Natural killer cell treated with Interleukin-12 subunit alpha and Interleukin-12 subunit beta and Interleukin-15 and Interleukin-18, amount 100 ng/mL, for 72 hours (primary cell): ENCODE measurements at places on chromosomes 7 and 10.
A peak's percentile ranks its signal among the peaks of the same experiment; 100 is the strongest.

DNA sequence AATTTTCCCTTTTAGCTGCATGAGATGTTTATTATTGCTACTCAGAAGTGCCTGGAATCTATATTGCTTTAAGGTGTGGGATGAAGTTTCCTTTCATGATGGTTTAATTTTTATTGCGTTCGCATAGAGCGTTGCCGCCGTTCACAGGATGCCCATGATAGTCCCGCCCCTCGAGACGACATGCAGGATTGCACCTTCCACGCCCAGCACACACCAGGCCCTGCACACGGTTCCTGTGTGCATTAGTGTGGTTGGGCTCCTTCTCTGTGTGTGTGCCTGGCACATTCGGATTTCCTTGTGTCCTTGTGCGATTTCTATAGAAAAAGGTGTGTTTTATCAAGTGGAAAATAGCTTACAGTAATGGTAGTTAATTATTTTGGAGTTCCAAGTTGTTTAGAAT lies 42.1 kb downstream of the MGMT start:
- no peaks in the 10 kb centered on the region for H3K27me3 ChIP-seq
- no peak for DNase-seq
- H3K36me3 ChIP-seq, result no peaks in the 10 kb centered on the region
- no peak overlapping the region for H3K4me3 ChIP-seq

GRCh38 chr7:127892488-127893314 lies 138.5 kb downstream of the LRRC4 start:
- DNase-seq, result no peak
- peaks cover 16% of the 10 kb centered on the region for H3K36me3 ChIP-seq
- no peak overlapping the region for H3K27ac ChIP-seq
- H3K27me3 ChIP-seq, result no peaks in the 10 kb centered on the region
- H3K4me3 ChIP-seq, result no peak overlapping the region

DNA sequence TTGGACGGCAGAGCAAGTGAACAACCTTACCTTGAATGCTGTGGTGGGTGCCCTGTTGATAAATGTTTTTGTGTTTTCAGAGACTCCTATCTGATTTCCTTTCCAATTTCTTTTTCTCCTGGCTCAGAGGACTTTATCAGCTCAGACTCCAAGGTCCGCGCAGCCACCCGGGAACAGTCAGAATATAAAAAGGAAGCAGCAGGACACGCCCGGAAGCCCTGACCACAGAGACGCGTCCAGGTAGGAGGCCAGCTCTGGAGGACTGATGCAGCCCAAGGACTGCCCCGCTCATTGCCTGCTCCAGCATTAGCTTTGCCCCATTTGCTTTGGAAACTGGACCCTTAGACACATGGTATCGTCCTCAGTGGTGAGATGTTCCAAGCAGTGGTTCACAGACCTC lies 61.3 kb downstream of the TACC2 start:
- DNase-seq, result no peak
- peaks cover 7% of the 10 kb centered on the region for H3K27me3 ChIP-seq
- H3K27ac ChIP-seq, result no peak overlapping the region
- no peaks in the 10 kb centered on the region for H3K36me3 ChIP-seq

DNA sequence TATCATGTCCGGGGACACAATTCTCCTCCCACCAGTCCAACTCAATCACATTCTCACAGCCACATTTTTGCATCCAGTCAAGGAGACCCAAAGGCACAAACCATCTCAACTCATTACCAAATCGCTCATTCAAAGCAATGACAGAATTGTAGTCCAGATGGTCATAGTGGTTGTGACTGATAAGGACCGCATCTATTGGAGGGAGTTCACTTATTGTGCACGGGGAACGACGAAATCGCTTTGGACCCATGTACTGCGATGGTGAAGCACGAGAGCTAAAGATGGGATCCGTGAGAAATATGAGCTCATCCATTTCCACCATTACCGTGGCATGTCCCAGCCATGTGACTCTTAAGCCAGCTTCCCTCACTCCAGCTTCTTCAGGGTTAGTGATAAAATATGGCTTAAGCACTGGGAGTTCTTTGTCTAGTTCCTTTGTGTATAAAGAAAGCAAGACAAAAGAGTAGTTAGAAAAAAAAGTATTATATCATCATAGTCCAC lies 29.1 kb downstream of the NAPEPLD start:
- no peaks in the 10 kb centered on the region for H3K27me3 ChIP-seq
- no peak for DNase-seq
- no peaks in the 10 kb centered on the region for H3K36me3 ChIP-seq
- H3K4me1 ChIP-seq, result no peaks in the 10 kb centered on the region

- H3K27me3 ChIP-seq, result no peaks in the 10 kb centered on the region
- no peak for DNase-seq
- H3K27ac ChIP-seq, result no peak overlapping the region
- H3K4me3 ChIP-seq, result no peak overlapping the region
These were observed 166.2 kb downstream of the CPEB3 start for GRCh38 chr10:92124616-92125143.

DNA sequence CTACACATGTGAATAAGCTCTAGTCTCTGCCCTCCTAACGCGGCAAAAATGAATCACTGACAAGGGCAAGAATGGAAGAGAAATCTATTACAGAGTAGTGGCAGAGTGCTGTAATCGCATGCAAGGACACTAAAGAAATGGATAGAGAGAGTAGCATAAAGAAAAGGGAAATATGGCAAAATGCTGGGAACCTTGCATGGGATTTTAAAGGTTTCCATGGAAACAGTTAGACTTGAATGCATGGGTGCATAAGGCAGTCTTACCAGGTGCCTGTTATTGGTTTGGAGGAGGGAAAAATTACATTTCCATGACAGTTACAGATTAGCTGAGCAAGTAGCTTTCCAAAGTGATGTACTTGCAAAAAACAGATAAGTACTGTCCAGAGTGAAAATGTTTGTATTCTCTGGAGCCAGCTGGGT lies 233.4 kb downstream of the PTN start:
- no peaks in the 10 kb centered on the region for H3K4me1 ChIP-seq
- H3K4me3 ChIP-seq, result no peak overlapping the region
- H3K27ac ChIP-seq, result no peak overlapping the region
- DNase-seq, result no peak
- H3K27me3 ChIP-seq, result no peaks in the 10 kb centered on the region

- DNase-seq, result no peak
- H3K4me1 ChIP-seq, result peaks cover 51% of the 10 kb centered on the region
- no peak overlapping the region for H3K27ac ChIP-seq
- no peaks in the 10 kb centered on the region for H3K27me3 ChIP-seq
- H3K4me3 ChIP-seq, result no peak overlapping the region
These were observed 29.0 kb upstream of the PRSS1 start for GRCh38 chr7:142720172-142720773.

DNA sequence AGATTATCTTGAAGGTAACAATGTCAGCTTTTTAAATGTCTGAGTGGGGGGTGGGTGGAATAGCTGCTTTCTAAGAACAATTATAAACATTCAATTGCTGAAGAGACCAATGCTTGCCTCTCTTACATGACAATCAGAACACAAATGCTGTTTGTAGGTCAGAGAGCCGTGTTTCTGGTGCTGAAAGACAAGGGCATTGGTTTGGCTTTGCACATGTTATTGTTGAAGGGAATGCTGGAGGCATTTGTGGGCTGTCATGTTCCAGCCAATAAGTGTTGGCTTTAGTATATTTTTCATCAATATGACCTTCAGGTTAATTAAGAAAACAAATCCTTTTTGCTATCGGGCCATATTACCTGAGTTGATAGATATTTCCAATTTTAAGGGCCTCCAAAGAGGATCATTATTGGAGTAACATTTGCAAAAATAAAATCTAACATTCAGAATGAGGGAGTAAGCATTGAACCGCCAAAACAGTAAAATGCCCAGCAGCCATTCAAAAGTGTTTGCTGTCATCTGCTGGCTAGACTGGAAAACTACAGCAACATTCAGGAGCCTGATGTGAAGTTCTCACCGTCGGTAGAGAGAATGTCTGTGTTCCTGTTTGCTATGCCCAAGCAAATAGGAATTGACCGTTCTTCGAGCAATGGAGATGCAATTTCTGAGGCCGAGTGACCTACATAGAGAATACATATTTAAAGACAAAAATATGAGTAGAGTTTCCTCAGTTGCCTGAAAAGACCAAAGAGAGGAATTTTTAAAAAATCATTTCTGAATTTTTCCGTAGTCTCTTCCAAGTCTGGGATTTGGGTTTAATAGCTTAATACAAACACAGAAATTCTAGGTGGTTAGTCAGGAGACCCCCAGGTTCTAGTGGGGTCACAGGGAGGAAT lies 118.9 kb downstream of the APBB1IP start:
- H3K27ac ChIP-seq, result no peak overlapping the region
- H3K36me3 ChIP-seq, result peaks cover 10% of the 10 kb centered on the region
- no peak for DNase-seq
- H3K4me3 ChIP-seq, result no peak overlapping the region
- peaks cover 9% of the 10 kb centered on the region for H3K4me1 ChIP-seq

DNA sequence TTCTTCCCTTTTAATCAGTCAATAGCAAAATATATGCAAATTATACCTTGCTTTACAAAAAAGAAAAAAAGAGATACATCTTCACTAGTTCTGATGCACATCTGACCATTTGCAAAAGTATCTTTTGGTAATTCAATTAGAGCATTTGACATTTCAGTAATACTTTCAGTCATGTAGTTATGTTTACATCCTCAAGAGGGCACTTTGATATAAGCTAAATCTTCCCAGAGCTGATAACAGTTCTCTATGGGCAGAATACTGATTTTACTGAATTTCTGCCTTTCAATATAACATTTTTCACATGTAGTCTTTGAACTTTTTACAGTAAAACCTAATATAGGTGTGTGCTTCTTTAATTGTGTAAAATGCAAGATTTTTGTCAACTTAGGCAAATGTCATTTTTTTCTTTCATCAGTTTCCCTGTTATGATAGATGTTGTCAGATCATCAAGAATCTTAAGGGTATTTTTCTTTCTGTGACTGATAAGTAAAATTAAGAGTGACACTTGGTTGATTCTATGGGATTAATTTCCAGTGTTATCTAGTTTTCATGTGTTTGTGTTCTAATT lies 703.5 kb upstream of the SEMA3D start:
- no peak overlapping the region for H3K4me3 ChIP-seq
- H3K27me3 ChIP-seq, result no peaks in the 10 kb centered on the region
- H3K36me3 ChIP-seq, result no peaks in the 10 kb centered on the region
- DNase-seq, result no peak
- no peak overlapping the region for H3K27ac ChIP-seq
- H3K4me1 ChIP-seq, result no peaks in the 10 kb centered on the region

GRCh38 chr10:17006631-17007417 lies 122.8 kb downstream of the CUBN start:
- peaks cover 26% of the 10 kb centered on the region for H3K4me1 ChIP-seq
- no peak overlapping the region for H3K4me3 ChIP-seq
- peaks cover 5% of the 10 kb centered on the region for H3K36me3 ChIP-seq
- H3K27me3 ChIP-seq, result peaks cover 26% of the 10 kb centered on the region

GRCh38 chr7:101527844-101528667 lies 101.0 kb downstream of the MYL10 start:
- no peak overlapping the region for H3K27ac ChIP-seq
- H3K27me3 ChIP-seq, result peaks cover 8% of the 10 kb centered on the region
- no peak for DNase-seq
- no peaks in the 10 kb centered on the region for H3K36me3 ChIP-seq
- H3K4me3 ChIP-seq, result no peak overlapping the region

GRCh38 chr10:131722525-131723264 lies 178.1 kb upstream of the PPP2R2D start:
- peak; percentile 18 for DNase-seq
- H3K27ac ChIP-seq, result no peak overlapping the region
- H3K4me3 ChIP-seq, result no peak overlapping the region
- H3K36me3 ChIP-seq, result no peaks in the 10 kb centered on the region

- H3K27me3 ChIP-seq, result peaks cover 37% of the 10 kb centered on the region
- no peaks in the 10 kb centered on the region for H3K36me3 ChIP-seq
- no peak overlapping the region for H3K27ac ChIP-seq
- no peak overlapping the region for H3K4me3 ChIP-seq
- no peak for DNase-seq
These were observed 35.8 kb downstream of the LAMB4 start for GRCh38 chr7:108094346-108094745.

DNA sequence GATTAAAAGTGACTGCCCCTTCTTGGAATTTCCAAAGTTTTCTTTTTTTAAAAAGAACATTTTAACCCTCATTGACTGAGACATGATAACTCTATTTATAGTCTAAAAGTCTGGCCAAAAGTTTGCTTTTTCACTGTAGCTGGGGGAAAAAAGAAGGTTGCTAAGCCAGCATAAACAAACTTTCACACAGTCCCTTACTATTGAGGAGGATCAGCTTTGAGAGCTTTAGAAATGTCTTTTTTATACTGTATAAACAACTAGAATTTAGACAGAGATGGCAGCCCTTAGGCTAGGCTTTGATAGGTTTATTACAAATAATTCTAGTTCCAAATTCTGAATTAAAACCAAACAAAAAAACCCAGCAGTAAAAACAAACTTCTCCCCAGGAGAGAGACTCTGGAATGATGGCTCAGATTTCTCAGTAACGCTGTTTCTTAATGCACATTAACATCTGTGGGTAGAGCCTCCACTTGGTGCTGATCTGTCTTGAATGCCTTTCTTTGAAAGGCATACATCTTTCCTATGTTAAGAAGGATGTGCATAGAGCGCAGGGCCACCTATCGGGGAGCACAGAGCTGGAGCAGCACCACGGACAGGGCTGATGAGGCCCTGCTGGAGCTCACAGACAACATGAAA lies 100.9 kb upstream of the PDLIM1 start:
- H3K36me3 ChIP-seq, result no peaks in the 10 kb centered on the region
- H3K4me3 ChIP-seq, result no peak overlapping the region
- no peak overlapping the region for H3K27ac ChIP-seq
- peaks cover 4% of the 10 kb centered on the region for H3K4me1 ChIP-seq
- no peak for DNase-seq

- H3K4me3 ChIP-seq, result no peak overlapping the region
- H3K36me3 ChIP-seq, result peaks cover 6% of the 10 kb centered on the region
- H3K4me1 ChIP-seq, result peaks cover 39% of the 10 kb centered on the region
- no peak overlapping the region for H3K27ac ChIP-seq
- peaks cover 53% of the 10 kb centered on the region for H3K27me3 ChIP-seq
- DNase-seq, result no peak
These were observed 32.8 kb upstream of the WDFY4 start for GRCh38 chr10:48651839-48652238.

GRCh38 chr7:16900209-16900768 lies 18.5 kb upstream of the AGR3 start:
- H3K27ac ChIP-seq, result no peak overlapping the region
- DNase-seq, result no peak
- no peaks in the 10 kb centered on the region for H3K27me3 ChIP-seq
- no peaks in the 10 kb centered on the region for H3K4me1 ChIP-seq
- no peaks in the 10 kb centered on the region for H3K36me3 ChIP-seq

GRCh38 chr7:132998763-132999162 lies 83.1 kb downstream of the CHCHD3 start:
- no peak overlapping the region for H3K27ac ChIP-seq
- DNase-seq, result no peak
- H3K36me3 ChIP-seq, result no peaks in the 10 kb centered on the region
- peaks cover 26% of the 10 kb centered on the region for H3K4me1 ChIP-seq
- H3K4me3 ChIP-seq, result no peak overlapping the region

DNA sequence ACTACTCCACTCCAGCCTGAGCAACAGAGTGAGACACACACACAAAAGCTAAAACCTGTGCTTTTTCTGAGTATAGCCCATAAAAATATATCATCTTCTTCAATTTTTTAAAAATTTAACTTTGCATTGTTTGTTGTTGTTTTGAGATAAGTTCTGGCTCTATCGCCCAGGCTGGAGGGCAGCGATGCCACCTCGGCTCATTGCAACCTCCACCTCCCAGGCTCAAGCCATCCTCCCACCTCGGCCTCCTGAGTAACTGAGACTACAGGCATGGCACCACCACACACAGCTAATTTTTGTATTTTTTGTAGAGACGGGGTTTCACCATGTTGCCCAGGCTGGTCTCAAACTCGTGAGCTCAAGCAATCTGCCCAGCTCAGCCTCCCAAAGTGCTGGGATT lies 14.3 kb upstream of the TLX1 start:
- H3K27me3 ChIP-seq, result peaks cover 33% of the 10 kb centered on the region
- DNase-seq, result no peak
- peaks cover 12% of the 10 kb centered on the region for H3K4me1 ChIP-seq
- no peak overlapping the region for H3K27ac ChIP-seq
- no peak overlapping the region for H3K4me3 ChIP-seq
- no peaks in the 10 kb centered on the region for H3K36me3 ChIP-seq
